Activated CD8-positive, alpha-beta memory T cell treated with anti-CD3 and anti-CD28 coated beads for 48 hours (primary cell): ENCODE measurements at places on chromosomes 3 and 15.

DNA sequence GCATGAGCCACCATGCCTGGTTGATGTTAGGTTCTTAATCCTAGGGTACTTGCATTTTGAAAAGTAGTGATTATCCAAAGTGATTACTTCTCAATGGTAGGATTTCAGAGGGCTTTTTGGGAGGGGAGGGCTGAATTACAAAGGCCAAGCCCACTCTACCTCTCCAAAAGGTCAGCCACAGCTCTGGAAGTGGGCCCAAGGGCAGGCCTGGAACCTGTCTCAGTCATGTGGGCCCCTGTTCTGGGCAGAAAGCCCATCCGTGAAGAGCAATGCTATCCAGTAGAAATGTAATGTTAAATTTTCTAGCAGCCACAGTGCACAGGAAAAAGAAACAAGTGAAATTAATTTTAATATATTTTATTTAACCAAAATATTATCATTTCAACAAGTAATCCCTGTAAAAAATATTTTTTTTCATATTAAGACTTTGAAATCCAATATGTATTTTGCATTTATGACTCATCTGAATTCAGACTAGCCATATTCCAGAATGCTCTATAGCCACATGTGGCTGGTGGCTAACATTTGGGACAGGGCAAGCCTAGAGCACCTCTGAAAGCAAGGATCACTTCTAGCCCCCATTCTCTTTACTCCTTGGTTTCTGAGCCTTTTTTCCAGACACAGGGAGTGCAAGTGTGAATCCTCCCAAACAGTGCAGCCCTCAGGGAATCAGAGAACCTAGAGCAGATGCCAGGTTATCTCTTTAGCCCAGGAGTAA lies 16.8 kb downstream of the RFT1 start:
- DNase-seq = no peak

- no peak for DNase-seq
Observed at GRCh38 chr3:115217678-115218451, 70.8 kb upstream of the ZBTB20 start.

DNA sequence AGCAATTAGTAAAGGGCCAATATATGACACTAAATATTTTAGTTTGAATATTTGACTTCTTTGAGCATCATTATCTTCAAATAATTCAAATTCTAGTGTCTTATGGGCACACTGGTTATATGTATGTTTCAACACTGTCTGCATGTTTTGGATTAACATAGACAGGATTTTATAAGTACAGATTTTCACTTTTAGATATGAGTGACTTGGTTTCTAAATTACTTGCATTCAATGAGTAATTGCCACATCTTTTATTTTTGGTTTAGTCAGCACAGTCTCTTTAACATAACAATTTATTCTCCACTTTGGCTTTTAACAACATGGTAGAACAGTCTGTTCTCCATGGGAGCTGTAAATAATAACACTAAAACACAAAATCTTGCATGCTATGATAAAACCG lies 674.8 kb downstream of the TBL1XR1 start:
- no peak for DNase-seq

DNA sequence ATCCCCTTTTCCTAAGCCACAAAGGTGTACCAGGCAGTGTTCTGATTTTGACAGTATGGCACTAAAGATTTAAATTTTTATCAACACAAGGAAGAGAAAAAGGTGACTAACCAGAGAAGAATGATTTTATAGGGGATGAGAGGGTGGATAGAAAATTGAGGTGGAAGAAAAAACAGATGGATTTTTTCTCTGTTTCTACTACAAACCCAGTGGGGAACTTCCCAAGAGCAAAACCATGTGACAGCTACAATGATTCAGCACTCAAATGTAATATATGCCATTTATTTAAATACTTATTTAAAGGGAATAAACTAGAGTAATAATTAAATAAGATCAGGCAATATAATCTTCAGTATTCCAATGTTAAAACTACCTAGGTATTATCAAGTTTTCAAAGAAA lies 11.1 kb downstream of the DCUN1D1 start:
- DNase-seq = no peak

- DNase-seq = no peak
Observed at GRCh38 chr3:14322667-14323295, 79.6 kb upstream of the SLC6A6 start.

DNA sequence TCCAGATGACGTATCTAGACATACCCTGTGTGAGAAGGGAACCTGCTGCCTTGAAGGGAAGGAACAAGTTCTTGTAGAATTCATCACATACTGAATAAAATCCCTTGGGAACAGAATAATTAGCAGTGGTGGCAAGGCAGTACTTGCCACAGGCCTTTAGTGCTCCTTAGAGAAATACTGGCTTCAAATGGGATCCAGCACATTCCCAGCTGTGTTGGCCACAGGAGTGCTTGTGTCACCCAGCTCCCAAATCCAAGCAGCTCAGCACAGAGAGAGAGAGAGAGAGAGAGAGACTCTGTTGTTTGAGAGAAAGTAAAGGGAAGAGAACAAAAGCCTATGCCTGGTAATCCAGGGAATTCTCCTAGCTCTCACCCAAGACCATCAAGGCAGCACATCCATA lies 969.0 kb upstream of the ALCAM start:
- DNase-seq = no peak

- DNase-seq = no peak
Observed at GRCh38 chr15:77347197-77347596, 72.7 kb downstream of the PEAK1 start.
